ENCODE measurements at places on chromosomes 4 and X. TPM values are rescaled to one million over a fixed set of nuclear protein-coding genes. Genes with fewer than 3 reads are reported as not detected.

The F8A1 gene
- total RNA-seq: 4.4 TPM

- DNase-seq: no peak
These were observed 214.0 kb upstream of the PSAPL1 start for GRCh38 chr4:7648544-7649395.

- DNase-seq: no peak
These were observed at the start of gene EDA2R for GRCh38 chrX:66638591-66639500. TSS of gene EDA2R (minus strand) at chrX:66639078. CDS start at chrX:66616020, 23,058 bp downstream.

The TEX13B gene
- total RNA-seq: not detected

- DNase-seq: no peak
These were observed 51.9 kb downstream of the TET2 start for GRCh38 chr4:105198541-105198940.

The LINC00632 gene
- 98.0 TPM for total RNA-seq

The MUC7 gene
- total RNA-seq: 1.8 TPM

- DNase-seq: no peak
These were observed 81.6 kb downstream of the PPEF2 start for GRCh38 chr4:75820676-75821075.

The HTN3 gene
- not detected for total RNA-seq

DNA sequence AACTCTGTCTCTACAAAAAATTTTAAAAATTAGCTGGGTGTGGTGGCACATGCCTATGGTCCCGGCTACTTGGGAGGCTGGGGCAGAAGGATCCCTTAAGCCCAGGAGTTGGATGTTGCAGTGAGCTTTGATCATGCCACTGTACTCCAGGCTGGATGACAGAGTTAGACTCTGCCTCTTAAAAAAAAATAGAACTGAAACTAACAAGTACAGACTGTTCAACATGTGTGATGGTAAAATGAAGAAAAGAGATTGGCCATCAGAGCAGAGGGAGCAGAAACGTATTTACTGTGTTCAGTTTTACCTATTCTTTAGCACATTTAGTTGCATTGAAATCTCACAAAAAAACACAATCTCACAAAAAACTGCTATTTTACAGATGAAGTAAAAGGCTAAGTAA, 77.9 kb upstream of the NAP1L5 start:
- DNase-seq: no peak

DNA sequence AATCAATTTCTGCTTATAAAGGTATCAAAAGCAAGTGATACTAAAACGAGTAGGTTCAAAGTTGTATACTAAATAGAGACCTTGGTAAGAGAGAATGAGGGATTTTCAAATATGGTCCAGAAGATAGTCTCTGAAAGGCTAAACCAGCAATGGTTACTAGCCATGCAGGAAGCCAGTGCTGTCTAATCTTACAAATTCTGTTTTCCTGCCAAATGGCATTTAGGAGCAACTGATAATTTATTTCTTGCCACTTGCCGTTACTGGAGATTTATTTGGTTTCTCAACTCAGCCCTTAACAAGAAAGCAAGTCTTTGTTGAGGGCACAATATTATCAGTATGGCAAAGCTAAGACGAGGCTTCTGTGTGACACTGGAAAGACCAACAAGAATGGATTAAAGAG, 47.2 kb downstream of the MAP7D3 start:
- no peak for DNase-seq

DNA sequence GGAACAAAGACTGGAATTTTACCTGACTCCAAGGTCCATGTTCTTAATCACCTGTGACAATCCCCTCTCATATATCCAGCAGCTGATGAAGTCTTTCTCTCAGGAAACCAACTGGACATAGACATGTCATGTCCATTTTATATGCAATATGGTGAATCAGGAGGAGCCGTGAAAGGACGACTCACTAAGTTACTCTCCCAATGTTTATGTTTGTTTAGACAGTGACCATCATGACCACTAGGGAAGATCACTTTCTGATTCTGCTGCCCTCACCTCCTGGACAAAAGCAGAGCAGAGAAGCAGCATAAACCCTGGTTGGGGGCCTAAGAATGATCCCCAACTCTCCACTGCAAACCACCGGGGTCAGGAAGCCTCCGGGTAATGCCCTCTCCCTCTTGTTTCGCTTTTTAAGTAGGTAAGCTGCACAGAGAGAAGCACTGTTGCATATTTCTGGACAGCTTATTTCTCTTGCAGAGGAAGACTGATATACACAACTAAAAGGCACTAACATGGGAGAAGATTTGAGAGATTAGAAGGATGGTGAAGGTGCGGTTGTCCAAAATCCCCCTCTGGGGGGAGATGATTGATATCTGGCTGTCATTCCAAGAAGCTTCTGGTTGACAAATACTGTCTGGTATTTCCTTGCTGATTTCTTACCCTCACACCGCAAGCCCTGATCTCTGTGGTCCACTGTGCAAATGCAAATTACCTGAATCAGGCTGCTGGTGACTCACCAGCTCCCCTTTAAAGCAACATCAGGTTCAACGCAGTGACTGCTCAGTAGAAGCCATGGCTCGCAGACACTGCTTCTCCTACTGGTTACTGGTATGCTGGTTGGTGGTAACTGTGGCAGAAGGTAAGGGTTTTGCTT, at the start of gene ODAPH:
TSS of gene ODAPH (plus strand) at position 773 of the 871 bp plus-strand sequence. CDS start at position 790, 17 bp downstream.
- DNase-seq: no peak
